Activated CD8-positive, alpha-beta memory T cell treated with anti-CD3 and anti-CD28 coated beads for 1 hour (primary cell): ENCODE measurements at places on chromosomes 3 and 15.

GRCh38 chr3:47716656-47717055, 65.0 kb downstream of the SMARCC1 start:
- no peak for DNase-seq

DNA sequence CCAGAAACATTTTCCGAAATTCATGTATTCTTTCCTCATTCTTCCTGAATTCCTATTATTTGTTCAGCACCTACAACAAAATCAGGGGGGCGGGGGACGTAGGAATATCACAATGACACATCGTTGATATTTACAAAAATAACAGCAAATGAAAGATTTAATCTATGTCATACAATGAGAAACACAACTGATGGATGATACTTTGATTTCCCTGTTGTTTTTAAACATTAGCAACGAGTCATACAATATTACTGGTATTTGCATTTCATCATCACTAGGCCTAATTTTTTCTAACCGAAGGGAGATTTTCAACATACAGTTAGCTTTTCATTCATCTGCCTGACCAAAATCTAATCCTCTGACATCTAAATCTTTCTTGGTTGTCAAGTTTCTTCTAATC, 45.3 kb upstream of the INO80 start:
- no peak for DNase-seq

- no peak for DNase-seq
These were observed 2.5 kb downstream of the CTDSPL start for GRCh38 chr3:37863949-37864822.

- DNase-seq, result peak; percentile 37
These were observed 663.7 kb downstream of the AGBL1 start for GRCh38 chr15:86743283-86743903.

DNA sequence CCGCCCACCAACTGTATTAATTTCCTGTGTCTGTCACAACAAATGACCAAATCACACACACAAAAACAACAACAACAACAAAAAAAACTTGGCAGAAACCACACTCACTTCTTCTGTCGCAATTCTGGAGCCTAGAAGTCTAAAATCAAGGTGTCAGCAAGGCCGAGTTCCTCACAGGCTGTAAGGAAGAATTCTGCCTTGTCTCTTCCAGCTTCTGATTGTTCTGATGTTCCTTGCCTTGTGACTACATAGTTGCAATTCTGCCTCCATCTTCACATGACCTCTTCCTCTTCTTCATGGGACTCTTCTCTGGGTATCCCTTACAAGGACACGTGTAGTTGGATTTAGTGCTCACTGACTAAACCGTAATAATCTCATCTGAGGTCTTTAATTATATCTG, 61.4 kb downstream of the IL12A start:
- no peak for DNase-seq

DNA sequence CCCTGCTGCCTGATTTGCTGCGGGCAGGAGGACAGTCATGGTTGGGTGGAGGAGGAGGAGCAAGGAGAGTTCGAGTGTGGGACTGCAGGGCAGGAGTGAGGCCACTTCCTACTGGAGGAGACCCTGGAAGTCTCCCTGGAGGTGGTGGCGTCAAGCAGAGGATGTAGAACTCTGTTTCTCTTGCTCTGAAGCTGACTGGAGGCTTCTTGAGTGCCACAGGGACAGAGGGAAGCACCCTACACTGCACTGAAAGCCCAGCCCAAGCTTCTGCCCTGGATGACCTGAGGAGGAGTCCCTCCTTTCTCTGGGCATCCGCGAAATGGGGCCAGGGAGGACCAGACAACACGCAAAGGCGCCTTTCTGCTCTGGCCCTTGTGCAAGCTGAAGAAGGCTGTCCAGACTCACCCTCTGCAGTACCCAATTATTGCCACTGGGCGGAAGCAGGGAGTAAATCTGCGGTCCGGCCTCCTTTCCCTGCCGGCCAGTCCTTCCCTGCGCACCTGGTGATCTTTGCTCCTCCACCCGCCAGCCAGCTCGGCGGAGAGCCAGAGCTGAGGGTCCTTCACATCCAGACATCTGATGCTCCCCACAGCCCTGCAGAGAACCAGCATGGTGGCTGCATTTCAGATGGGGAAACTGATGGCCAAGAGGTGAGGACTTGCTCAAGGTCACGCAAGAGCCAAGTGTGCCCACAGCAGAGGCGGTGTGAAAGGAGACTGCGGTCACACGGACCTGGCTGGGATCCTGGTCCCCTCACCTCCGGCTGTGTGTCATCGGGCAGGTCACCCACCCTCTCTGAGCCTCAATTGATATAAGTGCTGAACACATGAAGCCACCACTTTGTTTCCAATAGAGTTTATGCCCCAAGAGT, 207.1 kb downstream of the TBC1D2B start:
- DNase-seq, result no peak

DNA sequence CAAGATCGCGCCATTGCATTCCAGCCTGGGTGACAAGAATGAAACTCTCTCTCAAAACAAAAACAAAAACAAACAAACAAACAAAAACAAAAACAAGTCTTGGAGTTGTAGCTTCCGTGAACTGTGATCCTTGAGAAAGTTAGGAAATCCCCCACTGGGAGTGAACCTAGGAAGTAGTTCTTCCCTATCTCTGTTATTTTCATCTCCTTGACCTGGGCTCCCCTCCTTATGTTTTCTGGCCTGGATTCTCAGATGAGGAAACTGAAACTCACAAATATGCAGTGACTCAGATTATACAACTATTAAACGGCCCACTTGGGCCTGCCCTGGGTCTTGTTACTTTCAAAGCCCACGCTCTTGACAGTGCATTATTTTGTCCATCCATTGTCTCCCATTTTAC, 29.7 kb downstream of the SAXO2 start:
- no peak for DNase-seq

DNA sequence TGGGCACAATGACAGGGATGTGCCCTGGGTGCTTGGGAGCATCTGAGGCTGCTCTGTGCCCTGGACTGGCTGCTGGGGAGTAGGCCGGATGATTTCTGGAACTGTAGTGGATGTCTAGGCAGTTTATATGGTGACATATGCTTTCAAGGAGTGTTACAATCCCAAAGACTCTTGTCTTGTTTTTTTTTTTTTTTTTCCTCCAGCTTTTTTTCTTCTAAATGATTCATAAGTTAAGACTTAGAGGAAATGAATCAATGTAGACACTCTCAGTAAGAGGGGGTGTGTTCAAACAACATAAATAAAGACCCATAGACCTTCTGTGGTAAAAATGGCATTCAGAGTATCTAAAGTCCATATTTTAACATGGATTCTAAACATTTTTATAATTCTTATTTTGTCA, 706.1 kb upstream of the GOLIM4 start:
- DNase-seq, result no peak

DNA sequence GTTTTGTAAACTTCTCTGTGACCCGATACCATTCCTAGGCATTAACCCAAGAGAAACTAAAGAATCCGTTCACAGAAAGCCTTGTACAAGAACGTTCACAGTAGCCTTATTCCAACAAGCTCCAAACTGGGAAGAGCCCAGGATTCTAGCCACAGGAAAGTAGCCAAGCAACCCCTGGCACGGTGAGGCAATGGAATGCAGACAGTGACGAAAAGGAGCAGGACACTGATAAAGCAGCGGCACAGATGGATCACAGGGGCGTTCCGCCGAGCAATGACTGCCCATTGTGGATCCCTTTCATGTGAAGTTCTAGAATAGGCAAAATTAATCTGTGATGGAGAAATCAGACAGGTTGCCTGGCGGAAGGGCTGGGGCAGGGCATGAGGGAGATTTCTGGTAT, 198.7 kb upstream of the CHRNA7 start:
- no peak for DNase-seq

- DNase-seq, result no peak
These were observed 129.0 kb downstream of the NFKBIZ start for GRCh38 chr3:101978348-101978747.

GRCh38 chr3:2838546-2839157, 271.5 kb downstream of the IL5RA start:
- DNase-seq, result no peak

GRCh38 chr3:64909011-64909410, 221.2 kb upstream of the ADAMTS9 start:
- DNase-seq, result no peak

DNA sequence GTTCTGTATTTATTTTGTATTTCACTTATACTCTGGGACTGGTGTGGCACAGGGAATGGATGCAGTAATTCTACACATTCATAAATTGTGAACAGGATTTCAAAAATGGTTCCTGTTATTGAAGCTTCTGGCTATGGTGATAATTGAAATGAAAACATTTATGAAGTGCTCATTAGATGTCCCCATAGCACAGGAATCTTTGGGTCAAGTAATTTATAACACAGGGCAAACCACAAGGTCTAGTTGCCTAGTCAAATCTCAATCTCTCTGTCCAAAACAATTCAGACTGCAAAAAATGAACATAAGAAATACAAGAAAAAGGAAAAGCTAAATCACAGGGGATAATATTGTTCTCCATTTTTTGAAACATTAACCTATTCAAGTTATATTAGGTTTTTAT, 117.5 kb upstream of the PTPRG start:
- DNase-seq, result no peak

DNA sequence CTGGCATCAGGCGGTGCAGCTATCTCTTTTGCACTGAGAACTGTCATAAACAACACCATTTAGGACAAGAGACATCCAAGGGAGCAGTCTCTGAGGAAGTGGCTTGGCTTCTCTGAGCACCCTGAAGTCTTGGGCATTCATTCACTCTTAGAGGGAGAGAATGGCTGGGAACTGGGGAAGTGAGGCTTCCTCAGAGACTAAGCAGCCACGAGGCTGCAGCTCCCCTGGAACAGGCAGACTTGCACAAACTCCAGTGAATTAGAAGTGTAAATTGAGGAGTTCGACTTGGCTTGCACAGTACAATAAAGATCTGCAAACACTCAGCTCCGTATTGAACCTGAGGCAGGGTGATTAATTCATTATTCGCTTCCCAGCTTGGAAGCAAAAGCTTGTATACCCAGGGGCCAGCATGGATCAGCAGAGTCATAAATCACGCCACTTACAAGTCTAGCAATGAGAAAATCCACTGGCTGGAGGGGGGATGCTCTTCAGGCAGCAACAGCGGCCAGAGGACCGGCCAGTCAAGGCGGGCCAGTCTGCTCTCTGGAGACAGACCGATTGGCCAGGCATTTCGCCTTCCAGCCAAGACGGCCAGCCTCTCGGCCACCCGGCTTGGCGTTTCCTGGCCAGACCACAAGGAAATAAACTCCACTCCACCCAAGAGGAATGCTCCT, 118.8 kb upstream of the ADPGK start:
- no peak for DNase-seq

GRCh38 chr3:194339840-194340239, 11.3 kb downstream of the CPN2 start:
- no peak for DNase-seq

- no peak for DNase-seq
These were observed 92.3 kb downstream of the TMEM212 start for GRCh38 chr3:171935261-171936123.

GRCh38 chr3:128322030-128323022, 144.4 kb downstream of the DNAJB8 start:
- DNase-seq, result peak; percentile 33

DNA sequence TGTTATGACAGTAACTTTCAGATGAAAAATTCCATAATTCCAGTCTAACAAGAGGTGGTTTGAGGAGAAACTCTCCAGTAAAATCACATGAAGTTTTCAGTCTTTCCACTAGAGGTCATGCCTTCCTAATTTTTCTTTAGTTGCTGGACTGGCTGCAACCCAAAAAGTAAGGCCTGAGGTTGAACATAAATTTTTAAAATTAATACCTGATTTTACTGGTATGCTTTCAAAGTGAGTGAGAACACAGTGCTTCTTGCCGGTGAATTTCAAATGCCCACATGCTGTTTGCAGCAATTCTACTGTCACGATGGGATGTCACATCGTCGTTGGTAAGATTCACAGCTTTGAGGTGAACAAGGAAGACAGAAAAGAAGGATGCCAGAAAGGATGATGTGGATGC, 89.0 kb upstream of the FGF12 start:
- DNase-seq, result no peak

DNA sequence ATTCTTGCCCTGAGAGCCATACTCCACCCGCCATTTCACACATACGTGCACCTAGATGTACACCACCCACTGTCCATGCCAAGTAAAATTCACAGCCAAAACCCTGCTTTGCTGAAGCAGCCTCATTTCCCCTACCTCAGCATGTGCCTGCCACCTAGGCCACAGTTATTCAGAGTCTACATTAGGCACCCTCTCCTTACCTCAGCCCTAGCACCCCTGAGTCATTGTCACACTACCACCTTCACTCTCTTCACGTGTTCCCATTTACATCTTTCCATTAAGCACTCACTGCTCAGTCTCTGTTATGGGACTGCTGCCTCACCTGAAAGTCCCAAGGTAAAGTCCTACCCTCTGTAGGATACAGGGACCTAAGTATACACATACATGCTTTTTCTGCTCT, 70.0 kb downstream of the SETD5 start:
- DNase-seq, result no peak

DNA sequence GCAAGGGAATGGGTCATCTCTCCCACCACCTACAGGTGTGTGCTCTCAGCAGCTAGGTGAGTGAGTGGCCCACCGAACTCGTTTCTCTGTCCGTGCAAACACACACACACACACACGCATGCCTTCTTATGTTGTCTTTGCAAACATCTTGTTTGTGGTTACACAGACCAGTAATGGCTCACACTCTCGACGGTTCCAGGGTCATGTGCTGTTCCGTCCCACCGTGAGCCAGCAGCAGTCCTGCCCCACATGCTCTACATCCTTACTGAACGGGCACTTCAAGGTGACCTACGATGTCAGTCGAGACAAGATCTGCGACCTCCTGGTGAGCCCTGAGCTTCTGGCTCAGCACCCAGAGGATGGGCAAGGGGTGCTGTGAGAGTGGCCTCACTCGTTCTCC, 4.3 kb downstream of the ITIH1 start:
- no peak for DNase-seq

GRCh38 chr3:140913728-140914127, 27.9 kb upstream of the SLC25A36 start:
- DNase-seq, result no peak

GRCh38 chr3:162367429-162368260, 871.0 kb downstream of the OTOL1 start:
- no peak for DNase-seq

DNA sequence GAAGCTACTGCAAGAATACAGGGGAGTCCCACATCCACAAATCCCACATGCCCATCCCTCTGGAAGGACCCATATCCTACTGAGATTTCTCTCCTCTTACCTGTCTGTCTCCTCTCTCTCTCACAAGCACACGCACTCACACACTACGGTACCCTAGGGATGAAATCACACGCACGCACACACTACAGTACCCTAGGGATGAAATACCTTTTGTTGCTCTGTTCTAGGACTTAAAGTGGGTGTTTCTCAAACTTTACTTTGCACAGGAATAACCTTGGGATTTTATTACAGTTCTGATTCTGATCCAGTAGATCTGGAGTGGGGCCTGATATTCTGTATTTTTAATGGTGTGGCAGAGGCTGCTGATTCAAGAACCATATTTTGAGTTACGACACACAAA, 622.2 kb upstream of the ZNF385D start:
- no peak for DNase-seq
